Hematopoietic multipotent progenitor cell (in vitro differentiated cells): ENCODE measurements at places on chromosomes 1 and 21. TPM values are rescaled to one million over a fixed set of nuclear protein-coding genes. Genes with fewer than 3 reads are reported as not detected.

The OR10J1 gene
- under 0.01 TPM for total RNA-seq

The LCK gene
- total RNA-seq = 3.5 TPM

The SPRR4 gene
- not detected for total RNA-seq

The KRTAP10-8 gene
- not detected for total RNA-seq

The FRRS1 gene
- 4.3 TPM for total RNA-seq

The KRTAP22-2 gene
- not detected for total RNA-seq

The EYA3 gene
- total RNA-seq = 12.7 TPM

The TSPAN1 gene
- total RNA-seq = not detected

The RCSD1 gene
- 218 TPM for total RNA-seq

The PKP1 gene
- under 0.01 TPM for total RNA-seq

The RAB3B gene
- total RNA-seq = under 0.01 TPM

The DPM3 gene
- 63.0 TPM for total RNA-seq

The CD1E gene
- not detected for total RNA-seq

The LMOD1 gene
- not detected for total RNA-seq

The AKR7A3 gene
- 0.54 TPM for total RNA-seq

The GNAT2 gene
- 0.27 TPM for total RNA-seq

The NUP210L gene
- total RNA-seq = under 0.01 TPM

The ADGRB2 gene
- 0.54 TPM for total RNA-seq

The HES3 gene
- not detected for total RNA-seq

The CASZ1 gene
- 6.2 TPM for total RNA-seq

The CYP4B1 gene
- not detected for total RNA-seq

The GLUL gene
- total RNA-seq = 759 TPM

The C1QC gene
- total RNA-seq = under 0.01 TPM

The C1orf87 gene
- not detected for total RNA-seq

The F11R gene
- total RNA-seq = 98.0 TPM

The CHAF1B gene
- total RNA-seq = 2.4 TPM

The UBE2U gene
- total RNA-seq = not detected

The ATP6V0B gene
- total RNA-seq = 131 TPM

The CAMSAP2 gene
- under 0.01 TPM for total RNA-seq

The LHX4 gene
- total RNA-seq = under 0.01 TPM

The PEAR1 gene
- 12.7 TPM for total RNA-seq

The NTMT2 gene
- total RNA-seq = not detected

The ZBTB21 gene
- total RNA-seq = 16.7 TPM

The CDA gene
- 0.27 TPM for total RNA-seq

The LENEP gene
- 0.54 TPM for total RNA-seq

The PCBP3 gene
- 7.0 TPM for total RNA-seq

The PSMA5 gene
- total RNA-seq = 30.7 TPM

The RNU1-2 gene
- under 0.01 TPM for total RNA-seq

The CTSE gene
- total RNA-seq = under 0.01 TPM

The HIVEP3 gene
- 4.6 TPM for total RNA-seq

The CDK18 gene
- 8.6 TPM for total RNA-seq

The PROK1 gene
- total RNA-seq = under 0.01 TPM

The LIPI gene
- total RNA-seq = not detected

The WNT4 gene
- under 0.01 TPM for total RNA-seq

The IGSF3 gene
- 0.27 TPM for total RNA-seq

The AVPR1B gene
- total RNA-seq = 3.8 TPM
